ENCODE measurements at places on chromosomes 6 and 20. TPM values are rescaled to one million over a fixed set of nuclear protein-coding genes. Genes with fewer than 3 reads are reported as not detected.

DNA sequence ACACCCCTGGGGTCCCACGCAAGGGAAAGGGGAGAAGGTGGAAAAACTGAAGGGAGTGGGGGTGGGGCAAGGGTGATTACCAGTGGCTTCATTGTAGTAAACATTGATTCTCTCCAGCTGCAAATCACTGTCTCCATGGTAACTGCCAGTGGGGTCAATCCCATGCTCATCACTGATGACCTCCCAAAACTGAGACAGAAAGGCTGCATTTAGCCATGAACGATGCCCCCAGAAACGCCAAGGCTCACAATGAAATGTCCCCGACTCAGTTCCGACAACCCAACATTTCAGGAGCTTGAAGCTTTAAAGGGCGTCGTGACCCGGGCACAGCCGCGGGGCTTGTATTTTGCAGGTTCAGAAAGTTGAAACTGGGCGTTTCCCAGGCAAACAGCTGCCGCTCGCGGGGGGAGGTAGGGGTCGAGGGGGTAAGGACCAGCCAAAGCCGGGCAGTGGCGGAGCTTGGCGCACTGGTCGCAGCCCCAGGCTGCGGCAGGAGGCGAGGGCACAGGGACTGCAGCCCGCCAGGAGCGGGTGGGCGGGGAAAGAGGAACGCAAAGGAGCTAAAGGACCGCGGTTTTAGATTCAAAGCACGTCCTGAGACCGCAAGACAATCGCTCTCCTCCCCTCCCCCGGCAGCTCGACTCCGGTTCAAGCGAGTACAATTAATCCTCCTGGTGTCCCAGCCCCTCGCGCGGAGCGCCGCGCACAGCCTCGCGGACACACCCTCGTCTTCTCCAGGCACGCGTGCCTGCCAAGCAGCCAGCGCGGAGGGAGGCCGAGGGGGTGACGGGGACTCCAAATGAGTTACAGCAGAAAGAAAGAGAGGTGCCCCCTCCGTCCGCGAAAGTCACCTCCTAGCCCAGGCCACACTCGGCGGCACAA lies 731 bp downstream of the TUBB2B start:
- no peak for DNase-seq

GRCh38 chr6:164068527-164068926 lies 654.0 kb downstream of the QKI start:
- no peak for DNase-seq

GRCh38 chr20:58179432-58180099 lies 48.9 kb downstream of the ANKRD60 start:
- DNase-seq, result peak; percentile 17

DNA sequence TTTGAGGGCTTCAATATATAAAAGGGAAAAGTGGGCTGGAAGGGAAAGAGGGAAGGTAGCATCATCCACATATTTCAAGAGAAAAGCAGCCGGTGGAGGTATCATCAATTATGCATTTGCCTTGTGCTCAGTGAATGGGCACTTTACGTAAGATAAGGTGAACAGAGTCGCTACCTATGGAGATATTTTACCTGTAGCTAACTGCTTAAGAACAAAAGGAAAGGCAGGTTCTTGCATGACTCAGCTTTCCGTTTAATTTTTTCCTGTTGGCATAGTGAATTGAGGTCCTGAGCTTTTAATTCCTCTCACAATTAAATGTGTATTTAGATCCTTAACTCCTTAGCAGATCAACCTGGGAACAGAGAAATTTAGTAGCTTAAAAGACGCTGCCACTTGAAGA lies 25.5 kb upstream of the PLCB4 start:
- DNase-seq, result no peak

GRCh38 chr20:60313614-60314013 lies 355.4 kb downstream of the CDH26 start:
- DNase-seq, result no peak

DNA sequence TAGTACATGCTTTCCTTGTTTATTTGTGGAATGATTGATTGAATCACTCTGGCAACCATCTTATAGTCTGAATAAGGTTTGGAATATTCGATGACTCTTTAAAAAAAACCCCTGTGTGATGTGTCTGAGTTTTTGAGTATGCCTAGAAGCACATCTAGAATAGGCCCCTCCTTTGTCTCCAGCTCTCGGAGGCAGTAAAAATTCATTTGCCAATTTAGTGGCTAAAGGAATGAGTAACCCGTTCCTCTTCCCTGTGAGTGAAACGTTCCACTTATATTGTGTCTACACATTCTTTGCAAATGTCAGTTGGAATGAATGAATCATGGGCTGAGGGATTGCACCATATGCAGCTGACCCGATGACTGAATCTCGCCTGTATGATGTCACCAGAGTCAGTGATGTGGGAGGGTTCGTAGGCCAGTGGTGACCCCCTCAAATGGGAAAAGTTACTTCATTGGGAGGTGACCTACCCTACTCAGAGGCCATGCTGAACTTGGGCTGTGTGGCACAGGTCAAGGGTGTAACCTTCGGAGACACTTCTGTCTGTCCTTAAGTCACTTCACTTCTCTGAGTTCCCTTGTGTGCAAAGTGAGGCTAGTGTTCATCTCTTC lies 21.6 kb downstream of the MOCS3 start:
- DNase-seq, result peak; percentile 88

DNA sequence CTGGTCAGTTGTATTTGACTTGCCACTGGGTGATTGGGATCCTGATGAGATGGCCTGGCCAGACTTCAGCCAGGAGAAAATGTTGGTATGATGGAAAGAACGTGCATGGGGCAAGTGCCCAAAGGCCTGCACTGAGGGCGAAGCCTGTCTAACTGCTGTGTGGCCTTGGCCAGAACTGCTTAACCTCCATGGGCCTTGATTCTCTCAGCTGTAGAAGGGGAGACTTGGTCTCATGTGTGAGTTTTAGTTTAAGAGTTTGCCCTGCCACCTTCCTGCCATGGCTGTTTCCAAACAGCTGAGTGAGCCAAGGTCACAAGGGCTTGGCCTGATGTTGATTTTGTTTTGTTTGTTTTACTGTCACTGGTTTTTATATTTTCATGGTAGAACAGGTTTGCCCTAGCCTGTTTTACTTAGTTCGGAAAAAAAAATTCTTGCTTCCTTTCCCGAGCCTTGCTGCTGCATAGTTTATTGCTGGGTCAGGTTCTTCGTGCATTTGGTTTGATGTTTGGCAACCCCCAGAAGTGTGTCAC lies 35.3 kb downstream of the DSTN start:
- DNase-seq, result no peak

DNA sequence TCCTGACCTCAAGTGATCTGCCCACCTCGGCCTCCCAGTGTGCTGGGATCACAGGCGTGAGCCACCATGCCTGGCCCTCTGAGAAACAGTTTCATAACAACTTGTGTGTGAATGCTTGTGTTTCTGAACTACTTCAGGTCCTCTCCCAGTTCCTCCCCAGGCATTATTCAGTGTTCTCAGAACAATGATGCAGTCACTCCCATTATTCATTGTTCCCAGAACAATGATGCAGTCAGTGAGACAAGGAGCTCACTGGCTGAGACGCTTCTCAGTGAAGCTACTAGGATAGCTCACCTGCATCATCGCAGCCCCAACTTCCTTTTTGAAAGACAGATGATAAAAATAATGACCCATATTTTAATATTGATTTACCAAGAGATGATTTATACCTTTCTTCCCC lies 71.5 kb downstream of the NDUFAF5 start:
- no peak for DNase-seq

- peak; percentile 87 for DNase-seq
Observed at GRCh38 chr6:41200296-41200900, 551 bp downstream of the TREML2 start.

- no peak for DNase-seq
Observed at GRCh38 chr20:24657878-24658620, 188.6 kb downstream of the SYNDIG1 start.

DNA sequence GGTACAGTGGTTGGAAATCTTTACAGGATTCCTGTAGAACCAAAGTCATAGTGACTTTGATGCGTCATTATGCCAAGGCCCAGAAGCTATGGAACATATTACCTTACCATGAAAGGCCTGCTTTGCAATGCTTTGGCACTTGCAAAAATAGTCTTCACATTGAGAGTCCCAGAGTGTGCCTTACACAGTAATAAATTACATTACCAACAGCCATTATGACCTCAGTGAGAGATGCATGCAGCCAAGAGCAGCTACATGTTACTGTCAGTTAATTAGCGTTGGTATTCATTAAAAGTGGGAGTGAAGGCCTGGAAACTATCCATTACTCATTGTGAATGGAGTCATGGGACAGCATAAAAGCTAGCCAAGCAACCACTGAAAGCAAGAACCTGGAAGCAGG lies 39.2 kb upstream of the HDDC2 start:
- DNase-seq, result no peak

DNA sequence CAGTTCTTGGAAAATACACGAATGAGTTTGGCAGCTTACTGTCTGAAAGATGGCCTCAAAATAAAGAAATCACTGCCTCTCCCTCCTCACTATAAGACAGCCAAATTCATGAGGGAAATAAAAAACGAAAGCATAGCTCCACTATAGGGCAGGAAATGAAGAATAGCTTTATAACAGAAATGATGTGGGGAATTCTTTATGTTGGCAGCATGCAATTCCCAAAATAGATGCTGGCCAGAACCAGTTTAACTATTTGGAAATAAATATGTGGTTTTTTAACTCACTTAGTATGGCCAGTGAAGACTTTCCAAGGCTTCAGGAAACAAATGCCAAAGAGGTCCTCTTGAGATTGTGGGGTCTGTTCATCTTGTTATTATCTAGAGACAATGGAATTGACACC lies 100.5 kb downstream of the TBX18 start:
- DNase-seq, result no peak

DNA sequence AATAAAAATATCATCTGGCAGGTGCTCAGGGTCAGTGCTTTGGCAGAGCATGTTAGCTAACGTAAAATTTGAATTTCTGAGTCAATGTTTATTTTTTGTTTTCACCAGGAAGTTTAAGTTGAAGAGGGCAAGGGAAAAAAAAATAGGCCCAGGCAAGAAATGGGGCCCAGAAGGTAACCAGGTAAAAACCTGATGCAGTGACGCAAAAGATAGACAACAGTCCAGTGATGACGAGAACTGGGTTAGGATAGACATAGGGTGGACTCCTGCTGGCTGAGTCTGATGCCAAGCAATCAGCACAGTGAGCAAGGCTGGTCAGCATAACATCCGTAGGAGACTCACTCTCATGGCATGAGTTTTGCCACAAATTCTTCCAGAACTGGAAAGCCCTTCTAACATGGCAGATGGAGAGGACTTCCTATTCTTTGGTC lies 42.2 kb downstream of the ZHX3 start:
- no peak for DNase-seq

GRCh38 chr6:166381381-166381732 lies 1.4 kb downstream of the MPC1 start:
- DNase-seq, result no peak

DNA sequence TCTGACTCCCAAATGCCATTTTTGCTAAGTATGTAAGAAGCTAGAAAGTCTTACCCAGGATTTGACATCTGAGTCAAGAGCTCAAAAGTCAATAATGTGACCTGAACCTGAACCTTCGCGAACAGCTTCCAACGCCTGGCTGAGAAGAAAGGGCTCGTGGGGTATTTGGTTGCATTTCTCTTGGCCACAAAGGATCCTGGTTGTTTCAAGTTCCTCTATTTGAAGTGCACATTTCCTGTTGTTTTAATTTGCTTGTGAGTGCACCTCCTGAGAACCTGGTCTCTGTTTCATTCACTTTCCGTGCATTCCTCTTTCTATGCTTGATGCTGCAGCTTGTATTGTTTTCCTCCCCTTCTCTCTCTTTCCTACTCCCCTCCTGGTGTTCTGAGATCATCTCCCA lies 212.5 kb downstream of the FOXA2 start:
- DNase-seq, result no peak

DNA sequence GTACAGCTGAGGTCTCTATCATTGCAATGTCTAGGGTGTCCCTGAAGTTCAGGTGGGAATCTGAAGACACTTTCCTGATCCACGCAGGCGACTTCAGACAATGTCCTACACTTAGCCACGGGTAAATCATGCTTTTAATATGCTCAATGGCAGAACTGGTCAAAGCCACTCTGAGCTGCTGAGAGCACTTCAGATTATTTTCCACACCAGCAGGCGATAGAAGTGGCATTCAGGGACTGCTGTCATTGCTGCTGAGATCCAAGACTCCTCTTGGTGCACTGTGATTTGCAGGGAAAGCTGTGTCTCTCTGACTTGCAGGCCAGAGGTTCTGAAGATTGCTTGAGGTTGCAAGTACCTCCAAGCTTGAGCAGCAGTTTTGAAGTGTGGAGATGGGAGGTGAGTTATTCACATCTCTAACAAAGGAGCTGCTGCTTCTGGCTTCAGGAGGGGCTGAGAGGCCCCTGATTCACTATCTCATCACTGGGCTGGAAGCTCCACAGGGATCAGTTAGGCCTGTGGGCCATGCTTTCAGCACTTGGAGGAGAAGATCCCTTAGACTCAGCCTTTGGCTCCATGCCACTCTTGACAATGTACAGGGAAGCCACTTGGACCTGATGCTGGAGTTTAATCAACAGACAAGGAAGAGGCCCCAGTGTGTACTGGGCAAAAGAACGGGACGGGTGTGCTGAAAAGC lies 2.9 kb upstream of the SSTR4 start:
- DNase-seq, result no peak

GRCh38 chr6:22838345-22838744 lies 269.0 kb downstream of the HDGFL1 start:
- DNase-seq, result peak; percentile 20

DNA sequence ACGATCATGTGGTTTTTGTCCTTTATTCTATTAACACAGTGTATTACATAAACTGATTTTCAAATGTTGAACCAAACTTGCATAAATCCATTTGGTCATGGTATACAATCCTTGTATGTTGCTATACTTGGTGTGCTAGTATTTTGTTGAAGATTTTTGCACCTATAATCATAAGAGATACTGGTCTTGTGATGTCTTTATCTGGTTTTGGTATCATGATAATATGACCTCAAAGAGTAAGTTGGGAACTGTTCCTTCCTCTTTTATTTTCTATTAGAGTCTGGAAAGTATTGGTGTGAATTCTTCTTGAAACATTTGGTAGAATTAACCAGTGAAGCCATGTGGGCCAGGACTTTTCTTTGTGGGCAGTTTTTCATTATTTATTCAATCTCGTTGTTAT lies 65.3 kb downstream of the TRPC4AP start:
- no peak for DNase-seq

- peak; percentile 27 for DNase-seq
Observed at GRCh38 chr6:24431045-24431451, 28.3 kb downstream of the MRS2 start.

COL11A2 gene
- total RNA-seq, result 0.10 TPM

CENPW gene
- total RNA-seq, result 21.8 TPM

OPRM1 gene
- not detected for total RNA-seq

PTCHD4 gene
- total RNA-seq, result 3.9 TPM

LTA gene
- not detected for total RNA-seq

GMNN gene
- total RNA-seq, result 67.2 TPM

NOTCH4 gene
- 0.43 TPM for total RNA-seq

VNN1 gene
- total RNA-seq, result not detected

PHF1 gene
- total RNA-seq, result 20.4 TPM

Measured in H4 (cell line).